ENCODE measurements at places on chromosomes 7 and 10.

DNA sequence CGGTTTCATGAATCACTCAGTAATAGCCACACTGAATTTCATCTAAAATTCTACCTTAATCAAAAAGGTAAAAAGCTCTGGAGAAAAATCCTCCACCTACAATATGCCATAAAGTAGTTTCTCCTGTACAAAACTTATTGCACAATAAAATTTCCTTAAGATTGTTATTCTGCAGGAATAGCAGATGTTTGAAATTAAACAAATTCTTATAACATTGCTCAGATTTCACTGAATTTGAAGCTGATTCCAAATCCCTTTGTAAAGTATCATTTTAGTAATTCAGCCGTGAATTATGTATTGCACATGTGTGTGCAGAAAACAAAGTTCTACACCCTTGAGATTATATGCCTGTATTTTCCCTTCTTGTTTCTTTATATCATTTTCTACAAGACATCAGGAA, 123.8 kb downstream of the AMPH start:
- no peak for DNase-seq

DNA sequence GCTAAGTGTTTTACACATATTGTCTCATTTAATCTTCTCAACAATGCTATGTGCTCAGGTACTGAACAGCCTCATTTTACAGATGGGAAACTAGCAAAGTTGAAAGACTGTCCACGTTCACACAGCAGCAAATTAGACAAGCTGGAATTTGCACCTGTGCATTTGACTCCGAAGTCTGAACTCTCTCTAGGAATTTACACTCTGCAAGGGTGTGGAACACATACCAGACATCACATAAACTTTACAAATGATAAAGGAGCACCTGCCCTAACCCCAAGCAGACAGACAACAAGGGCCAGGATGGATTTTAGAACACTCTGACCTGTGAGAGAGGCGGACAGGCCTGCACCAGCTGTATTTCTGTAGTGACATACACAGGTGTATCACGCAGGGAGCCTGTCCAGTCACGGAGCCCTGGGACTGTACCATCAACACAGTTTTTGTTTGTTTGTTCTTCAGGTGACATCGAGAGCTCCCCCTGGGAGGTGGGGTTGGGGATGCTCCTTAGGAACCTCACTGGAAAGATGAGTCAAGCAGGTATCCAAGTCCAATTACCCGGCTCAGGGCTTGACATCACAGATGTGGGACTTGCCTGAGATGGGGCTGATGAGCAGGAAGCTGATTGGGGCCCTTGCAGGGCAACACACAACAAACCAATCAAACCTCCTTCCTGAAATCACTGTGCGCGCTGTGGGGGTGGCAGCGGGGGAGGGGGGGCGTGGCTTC, 31.0 kb downstream of the MKI67 start:
- DNase-seq, result no peak

DNA sequence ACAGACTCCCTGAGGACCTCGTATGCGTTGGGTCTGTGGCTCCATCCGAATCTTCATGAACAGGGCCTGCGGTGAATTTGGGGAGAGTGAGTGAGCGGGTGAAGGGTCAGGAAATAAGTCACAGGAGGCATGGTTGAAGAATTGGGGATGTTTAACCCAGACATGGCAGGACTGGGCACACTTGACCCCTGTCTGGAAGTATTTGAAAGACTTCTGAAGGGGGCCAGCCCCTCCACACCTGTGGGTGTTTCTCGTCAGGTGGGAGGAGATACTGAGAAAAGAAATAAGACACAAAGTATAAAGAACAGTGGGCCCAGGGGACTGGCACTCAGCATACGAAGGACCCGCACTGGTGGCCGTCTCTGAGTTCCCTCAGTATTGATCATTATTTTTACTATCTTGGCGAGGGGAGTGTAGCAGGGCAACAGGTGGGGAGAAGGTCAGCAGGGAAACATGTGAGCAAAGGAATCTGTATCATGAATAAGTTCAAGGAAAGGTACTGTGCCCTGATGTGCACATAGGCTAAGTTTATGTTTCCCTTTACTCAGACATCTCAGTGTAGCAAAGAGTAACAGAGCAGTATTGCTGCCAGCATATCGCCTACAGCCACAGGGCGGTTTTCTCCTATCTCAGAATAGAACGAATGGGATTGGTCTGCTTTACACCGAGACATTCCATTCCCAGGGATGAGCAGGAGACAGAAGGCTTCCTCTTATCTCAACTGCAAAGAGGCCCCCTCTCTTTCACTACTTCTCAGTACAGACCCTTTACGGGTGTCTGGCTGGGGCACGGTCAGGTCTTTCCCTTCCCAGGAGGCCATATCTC, 38.2 kb upstream of the PFKFB3 start:
- DNase-seq, result no peak

DNA sequence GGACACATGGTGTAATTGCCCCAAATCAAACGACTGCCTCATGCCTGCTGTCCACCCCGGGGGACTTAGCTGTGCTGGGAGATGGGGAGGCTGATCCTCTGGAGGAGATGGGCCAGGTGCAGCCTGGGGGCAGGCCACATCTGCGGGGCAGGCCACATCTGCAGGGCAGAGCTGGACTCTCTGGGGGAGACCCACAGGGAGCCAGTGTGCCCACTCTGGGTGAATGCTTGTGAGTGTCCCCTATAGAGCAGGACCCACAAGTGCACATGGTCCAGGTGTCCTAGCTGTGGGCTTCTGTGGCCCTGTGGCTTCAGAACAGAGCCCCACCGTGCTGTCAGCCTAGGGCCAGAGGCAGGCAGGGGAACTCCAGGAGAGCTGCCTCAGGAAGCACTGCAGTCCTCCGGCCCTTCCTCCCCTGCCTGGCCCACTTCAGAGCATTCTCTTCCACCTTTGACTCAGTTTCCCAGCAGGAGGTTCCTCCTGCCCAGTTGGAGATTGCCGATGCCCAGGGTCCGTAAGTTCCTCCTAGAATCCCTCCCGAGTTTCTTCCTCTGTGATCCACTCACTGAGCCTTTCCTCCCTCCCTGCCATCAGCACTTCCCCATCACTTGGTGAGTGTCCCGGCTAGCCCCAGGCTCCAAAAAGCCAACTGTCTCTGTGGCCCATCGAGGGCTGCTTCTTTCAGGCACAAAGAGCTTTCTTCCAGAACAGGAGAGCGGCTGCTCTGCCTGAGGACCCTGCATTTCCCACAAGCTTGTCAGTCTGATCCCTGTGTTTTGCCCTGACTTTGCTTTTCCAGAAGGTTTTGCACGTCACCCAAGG, 50.3 kb downstream of the ADCYAP1R1 start:
- DNase-seq, result no peak

GRCh38 chr10:89643431-89643811, 1.6 kb downstream of the PANK1 start:
- DNase-seq, result no peak

GRCh38 chr7:12754179-12754578, 66.7 kb downstream of the ARL4A start:
- no peak for DNase-seq

DNA sequence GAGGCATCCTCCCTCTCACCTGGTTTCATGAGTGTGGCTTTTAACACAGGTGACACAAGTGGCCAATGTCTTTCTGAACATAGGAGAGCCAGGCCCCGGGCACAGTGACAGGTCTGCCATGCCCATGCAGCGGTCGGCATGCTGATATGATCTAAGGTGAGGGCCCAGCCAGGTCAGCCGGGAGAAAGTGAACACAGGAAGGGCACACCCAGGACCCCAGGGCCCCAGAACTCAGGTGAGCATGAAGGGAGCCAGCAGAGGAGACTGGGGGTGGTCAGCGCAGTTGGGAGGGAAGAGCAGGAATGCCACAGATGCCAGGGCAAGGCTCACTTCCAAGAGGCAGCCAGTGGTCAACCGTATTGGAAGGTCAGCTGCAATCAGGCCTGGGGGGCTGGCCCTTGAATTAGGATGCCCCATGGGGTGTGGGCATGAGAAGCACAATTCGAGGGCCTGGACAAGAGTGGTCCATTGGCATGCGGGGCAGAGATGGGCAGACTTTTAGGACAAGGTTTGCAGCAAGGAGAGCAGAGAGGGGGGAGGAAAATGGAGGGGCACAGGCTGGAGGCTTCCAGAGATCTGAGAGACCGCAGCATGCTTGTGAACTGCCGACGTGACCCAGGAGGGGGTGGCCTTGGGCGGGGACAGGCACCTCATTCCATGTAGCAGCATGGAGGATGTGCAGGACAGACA, 3.9 kb upstream of the INPP5A start:
- no peak for DNase-seq

DNA sequence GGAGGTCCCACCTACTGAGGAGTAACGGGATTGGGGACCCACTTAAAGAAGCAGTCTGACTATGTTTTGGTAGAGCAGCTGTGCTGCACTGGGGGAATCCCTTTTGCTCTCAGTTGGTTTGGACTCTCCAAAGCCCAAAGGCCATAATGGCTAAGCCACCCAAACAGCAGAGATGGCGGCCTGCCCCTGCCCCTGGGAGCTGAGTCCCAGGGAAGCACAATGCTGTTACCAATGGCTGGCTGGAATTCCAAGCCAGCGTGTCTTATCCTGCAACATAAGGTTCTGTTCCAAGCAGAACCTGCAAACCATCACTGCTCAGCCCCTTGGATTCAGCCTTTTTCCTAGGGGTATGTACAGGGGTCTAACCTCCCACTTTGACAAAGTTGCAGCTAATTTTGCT, 53.7 kb upstream of the GNAT3 start:
- no peak for DNase-seq

GRCh38 chr10:31396376-31396775, 77.4 kb downstream of the ZEB1 start:
- no peak for DNase-seq

- no peak for DNase-seq
Measured at GRCh38 chr10:86657396-86658011, 3.2 kb downstream of the OPN4 start.

GRCh38 chr7:150450491-150451001, at the start of gene GIMAP8:
TSS of gene GIMAP8 (plus strand) at chr7:150450630. CDS start at chr7:150466699, 16,069 bp downstream.
- DNase-seq, result no peak

DNA sequence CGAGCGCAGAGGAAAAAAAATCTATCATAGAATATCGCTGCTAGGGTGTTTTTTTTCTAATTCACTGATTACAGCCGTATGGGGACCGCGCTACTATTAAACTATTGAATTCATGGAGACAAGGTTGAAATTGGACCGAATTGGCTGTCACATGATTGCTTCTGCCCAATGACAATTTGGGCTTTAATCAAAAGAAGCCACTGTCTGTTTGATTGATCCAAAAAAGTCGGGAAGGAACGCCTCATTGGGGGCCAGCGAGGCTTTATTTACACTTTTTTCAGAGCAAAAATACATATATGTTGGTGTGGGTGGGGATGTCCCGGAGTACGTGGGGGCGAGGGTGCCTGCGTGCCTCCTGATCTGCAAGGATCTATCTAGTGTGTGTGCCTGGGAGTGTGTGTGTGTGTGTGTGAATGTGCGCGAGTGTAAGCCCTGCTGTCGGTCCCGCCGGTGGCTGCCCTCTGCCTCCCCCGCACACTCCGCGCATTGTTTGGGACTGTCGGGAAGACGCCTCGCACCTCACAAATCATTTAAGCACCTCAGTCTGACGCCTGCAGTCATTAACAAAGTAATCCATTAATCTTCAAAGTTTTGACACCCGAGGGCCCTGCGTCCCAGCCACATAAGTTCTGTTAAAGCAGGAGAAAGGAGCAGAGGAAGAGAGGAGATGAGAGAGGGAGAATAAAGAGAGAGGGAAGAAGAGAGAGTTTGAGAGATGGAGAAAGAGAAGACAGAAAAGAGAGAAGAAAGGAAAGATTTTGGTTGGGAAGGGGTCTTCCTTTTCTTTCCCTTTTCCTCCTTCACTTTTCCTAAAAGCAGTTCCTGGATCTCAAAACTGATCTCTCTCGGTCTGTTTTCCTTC, at the start of gene HOXA2:
TSS of gene HOXA2 (minus strand) at position 103 of the 862 bp plus-strand sequence. CDS start 183 bp downstream, outside the sequence.
- DNase-seq, result no peak

GRCh38 chr7:104306793-104307192, 21.6 kb upstream of the LHFPL3 start:
- DNase-seq, result no peak

GRCh38 chr10:62043421-62044021, 142.0 kb downstream of the ARID5B start:
- no peak for DNase-seq

All from NCI-H1694 treated with DMSO at 0.1 percent for 48 hours (cell line).